ENCODE measurements at places on chromosomes 2 and 18. TPM values are rescaled to one million over a fixed set of nuclear protein-coding genes. Genes with fewer than 3 reads are reported as not detected.

The ADRA2B gene
- polyA plus RNA-seq: 50.8 TPM

The ZBTB7C gene
- polyA plus RNA-seq: 2.3 TPM

The AQP12B gene
- polyA plus RNA-seq: 0.50 TPM

The AKAIN1 gene
- polyA plus RNA-seq: not detected

The PLB1 gene
- polyA plus RNA-seq: 1.1 TPM

The CERKL gene
- 0.06 TPM for polyA plus RNA-seq

The SERPINB11 gene
- polyA plus RNA-seq: not detected

The TNFAIP6 gene
- not detected for polyA plus RNA-seq

The ALS2 gene
- polyA plus RNA-seq: 12.1 TPM

The ATP8B1 gene
- not detected for polyA plus RNA-seq

The UPP2 gene
- polyA plus RNA-seq: not detected

DNA sequence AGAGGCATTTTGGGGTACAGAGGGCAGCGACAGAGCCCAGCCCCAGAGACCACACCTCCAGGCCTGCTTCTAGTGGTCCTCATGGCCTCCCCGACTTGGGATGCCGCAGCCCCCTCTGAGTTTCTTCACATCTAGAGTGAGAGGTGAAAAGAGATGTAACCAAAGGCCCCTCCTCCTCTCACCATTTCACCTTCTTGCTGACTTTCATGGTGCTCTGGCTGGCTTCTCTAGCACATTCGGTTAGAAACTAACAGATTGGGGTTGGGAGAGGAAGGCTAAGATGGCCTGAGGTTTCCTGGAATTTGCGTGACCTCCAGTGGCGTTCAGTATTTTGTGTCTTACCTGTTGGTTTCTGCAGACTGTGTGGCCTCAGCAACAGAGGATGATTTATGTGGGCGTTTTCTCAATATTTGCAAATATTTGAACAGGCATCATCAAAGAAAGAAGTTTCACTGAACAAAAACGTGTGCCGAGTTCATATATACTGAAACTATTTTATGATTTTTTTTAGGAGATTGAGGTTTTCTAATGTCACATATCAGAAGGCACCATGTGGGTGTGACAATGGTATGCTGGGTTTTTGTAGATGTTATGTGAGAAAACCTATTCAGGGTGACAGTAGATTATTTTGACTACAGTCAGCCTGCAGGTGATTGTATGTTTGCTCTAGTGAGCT lies 69.9 kb upstream of the BCL2L11 start:
- DNase-seq: no peak

DNA sequence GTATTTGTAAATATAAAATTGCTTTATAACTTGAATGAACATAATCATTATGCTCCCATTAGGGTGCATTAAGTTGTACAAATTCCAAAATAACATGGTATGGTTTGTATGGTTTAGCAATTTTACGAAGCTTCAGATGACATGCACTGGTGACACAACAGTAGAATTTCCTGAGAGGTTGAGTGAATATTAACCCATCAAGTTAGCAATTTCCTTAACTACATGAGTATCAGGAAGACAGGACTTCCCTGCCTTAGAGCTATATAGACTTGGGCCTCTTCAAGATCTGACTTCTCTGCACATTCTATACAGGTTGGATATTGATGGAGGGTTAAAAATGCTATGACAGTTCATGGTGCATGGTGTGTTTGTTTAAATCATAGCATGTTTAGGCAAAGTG lies 60.2 kb downstream of the ZC3H6 start:
- DNase-seq: no peak

GRCh38 chr18:59915606-59916005 lies 15.8 kb downstream of the PMAIP1 start:
- DNase-seq: no peak

- DNase-seq: peak; percentile 88
Observed at GRCh38 chr2:55049043-55049820, 1.0 kb downstream of the RTN4 start.

- no peak for DNase-seq
Observed at GRCh38 chr2:171387052-171387451, 46.7 kb downstream of the METTL8 start.

DNA sequence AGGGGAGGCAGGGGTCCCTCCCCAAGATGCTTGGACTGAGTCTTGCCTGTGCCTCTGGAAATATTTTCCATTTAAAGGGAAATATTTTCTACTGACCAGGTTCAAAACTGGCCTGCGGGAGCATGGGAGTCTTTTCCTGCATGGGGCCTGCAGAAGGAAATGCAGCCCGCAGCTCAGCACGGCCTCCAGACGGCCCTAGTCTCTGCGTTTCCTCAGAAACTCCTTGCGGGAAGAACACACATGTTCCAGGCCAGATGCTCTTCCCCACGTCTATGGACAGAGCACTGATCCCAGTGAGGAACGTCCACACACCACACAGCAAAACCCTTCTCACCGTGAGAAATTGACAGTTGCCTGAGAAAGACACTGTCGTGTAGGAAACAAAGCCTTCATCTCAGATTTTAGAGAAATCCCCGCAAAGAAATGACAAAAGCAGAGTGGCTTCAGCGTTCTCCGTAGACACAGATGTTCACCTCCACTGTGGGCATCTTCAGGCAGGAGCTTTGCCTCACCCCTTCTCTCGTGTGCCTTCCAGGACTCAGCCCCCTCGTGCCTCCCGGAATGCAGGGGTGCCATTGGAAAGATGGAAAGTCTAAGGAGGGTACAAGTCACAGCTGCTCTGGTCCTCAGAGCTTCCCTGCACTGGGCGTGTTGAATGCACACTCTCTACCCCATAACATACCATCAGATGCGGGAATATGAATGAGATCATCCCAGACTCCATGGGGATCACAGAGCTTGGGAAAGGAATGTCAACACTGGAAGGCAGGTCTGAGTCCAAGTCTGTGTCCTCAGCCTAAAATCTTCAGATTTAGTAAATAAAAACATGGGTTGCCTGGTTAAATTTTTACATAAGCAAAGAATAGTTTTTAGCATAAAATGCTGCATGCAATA lies 438.7 kb upstream of the SALL3 start:
- no peak for DNase-seq

GRCh38 chr2:38690499-38691420 lies 24.8 kb downstream of the GALM start:
- no peak for DNase-seq

GRCh38 chr2:238929242-238930081 lies 81.6 kb downstream of the TWIST2 start:
- DNase-seq: no peak

DNA sequence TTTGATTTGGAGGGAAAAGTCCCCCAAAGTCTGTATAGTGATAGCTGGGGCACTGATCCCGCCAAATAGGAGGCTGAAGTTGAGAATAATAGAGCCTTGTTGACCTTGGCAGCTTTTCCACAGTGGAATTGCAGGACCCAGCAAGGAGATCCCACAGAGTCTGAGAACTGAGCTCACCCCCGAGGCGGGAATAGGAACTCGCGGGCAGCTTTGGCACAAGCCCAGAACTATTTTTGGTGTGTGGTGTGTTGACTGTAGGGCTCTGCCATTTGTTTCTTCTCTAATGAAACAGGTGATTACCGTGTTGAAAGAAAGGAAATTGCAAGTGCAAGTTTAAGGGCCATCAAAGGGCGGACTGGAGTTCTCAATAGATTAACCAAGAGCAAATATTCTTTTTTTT lies 34.0 kb downstream of the SH3RF3 start:
- DNase-seq: peak; percentile 68

DNA sequence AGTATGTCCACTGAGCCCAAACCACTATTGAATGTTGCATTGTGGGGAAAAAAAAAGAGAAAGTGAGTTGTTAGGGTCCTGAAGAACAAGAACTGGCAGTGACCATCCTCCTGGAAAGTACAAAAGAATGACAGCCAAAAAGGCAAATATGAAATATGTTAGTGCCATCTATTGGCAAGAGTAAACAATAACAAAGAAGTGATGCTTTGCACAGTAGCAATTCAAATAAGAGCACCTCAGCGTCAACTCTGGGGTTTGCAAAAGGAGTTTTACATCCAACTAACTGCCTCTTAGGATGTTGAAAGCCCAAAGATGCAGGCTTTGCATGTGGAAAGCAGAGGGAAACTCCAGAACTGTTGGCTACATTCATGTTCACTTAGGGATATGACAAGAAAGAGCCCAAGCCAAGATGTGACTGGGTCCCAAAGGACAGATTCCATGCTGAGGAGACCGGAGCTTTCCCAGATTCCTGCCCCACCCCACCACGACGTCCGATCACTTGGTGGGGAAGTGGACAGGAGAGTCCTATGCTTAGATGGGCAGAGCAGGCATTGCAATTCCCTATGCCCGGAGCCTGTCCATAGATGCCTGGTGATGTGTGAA lies 15.6 kb downstream of the TRABD2A start:
- DNase-seq: peak; percentile 55

- no peak for DNase-seq
Observed at GRCh38 chr2:3768960-3769765, 65.8 kb downstream of the DCDC2C start.

DNA sequence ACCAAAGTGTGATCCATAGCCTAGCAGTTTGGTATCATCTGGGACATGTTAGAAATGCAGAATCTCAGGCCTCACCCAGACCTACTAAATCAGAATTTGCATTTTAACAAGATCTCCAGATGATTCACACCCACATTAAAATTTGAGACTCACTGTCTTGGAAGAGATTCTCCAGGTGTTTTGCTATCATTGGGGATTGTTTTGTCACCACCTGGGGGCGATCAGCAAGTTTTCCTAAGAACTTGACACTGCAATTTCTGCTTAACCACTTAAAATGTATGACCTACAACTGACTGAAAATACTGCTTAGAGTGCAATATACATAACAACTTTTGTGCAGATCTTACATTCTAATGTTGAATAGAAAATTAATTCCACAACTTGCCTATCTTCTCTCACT lies 18.9 kb upstream of the ITGA4 start:
- DNase-seq: no peak

GRCh38 chr18:75775121-75775520 lies 347.6 kb upstream of the SMIM21 start:
- DNase-seq: no peak
